Left lung (tissue), 14 donors: ENCODE measurements at places on chromosomes 12 and 14.

DNA sequence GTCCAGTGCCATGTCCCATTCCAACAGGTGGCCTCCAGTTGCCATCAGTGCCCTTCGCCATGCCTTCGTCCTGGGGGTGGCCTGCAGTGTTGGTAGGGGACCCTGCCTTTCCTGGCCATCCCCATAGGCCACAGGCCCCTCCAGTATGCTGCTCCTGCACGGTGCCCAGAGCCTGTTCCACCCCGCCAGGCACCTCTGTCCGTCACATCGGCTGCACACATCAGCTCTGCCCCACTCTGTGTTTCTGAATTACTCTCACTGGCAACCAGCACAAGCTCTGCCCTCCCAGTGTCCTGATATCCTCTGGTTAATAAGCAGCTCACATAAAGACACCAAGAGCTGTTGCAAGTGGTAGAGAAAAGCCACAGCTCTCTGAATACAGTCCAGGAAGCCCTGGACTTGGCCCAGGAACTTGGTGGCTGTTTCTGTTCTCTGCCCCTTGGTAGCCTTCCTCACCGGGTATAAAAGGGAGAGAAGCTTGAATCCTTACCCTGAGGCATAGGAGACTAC lies 31.3 kb upstream of the ATP2A2 start:
- H3K4me1 ChIP-seq: peaks cover 35% of the 10 kb centered on the region
- no peaks in the 10 kb centered on the region for H3K36me3 ChIP-seq
- no peak overlapping the region for H3K4me3 ChIP-seq

GRCh38 chr12:84117190-84117589 lies 795.4 kb downstream of the SLC6A15 start:
- no peak overlapping the region for H3K4me3 ChIP-seq
- no peaks in the 10 kb centered on the region for H3K4me1 ChIP-seq
- H3K27ac ChIP-seq: no peak overlapping the region
- H3K27me3 ChIP-seq: no peaks in the 10 kb centered on the region
- H3K36me3 ChIP-seq: no peaks in the 10 kb centered on the region

GRCh38 chr12:94614288-94614721 lies 36.1 kb downstream of the TMCC3 start:
- no peak overlapping the region for H3K27ac ChIP-seq
- peaks cover 12% of the 10 kb centered on the region for H3K4me1 ChIP-seq
- no peaks in the 10 kb centered on the region for H3K27me3 ChIP-seq
- no peak for DNase-seq
- H3K36me3 ChIP-seq: no peaks in the 10 kb centered on the region

DNA sequence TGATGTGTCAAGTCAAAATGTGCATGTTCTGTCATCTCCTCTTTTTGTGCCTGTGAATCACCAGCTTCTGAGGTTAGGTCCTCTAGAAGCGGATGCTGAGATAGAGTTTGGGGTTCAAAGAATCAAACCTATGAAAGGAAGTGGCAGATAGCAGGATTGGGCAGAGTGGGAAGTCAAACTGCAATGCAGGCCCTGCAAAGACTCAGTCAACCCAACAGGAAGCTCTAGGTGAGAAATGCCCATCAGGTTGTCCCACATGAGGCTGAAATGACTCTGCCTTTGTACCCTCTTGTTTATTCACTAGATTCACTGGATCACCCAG lies 4.5 kb upstream of the MIA2 start:
- DNase-seq: no peak
- no peaks in the 10 kb centered on the region for H3K36me3 ChIP-seq
- no peak overlapping the region for H3K4me3 ChIP-seq
- H3K27ac ChIP-seq: no peak overlapping the region

- H3K27ac ChIP-seq: no peak overlapping the region
- no peak overlapping the region for H3K4me3 ChIP-seq
- H3K4me1 ChIP-seq: no peaks in the 10 kb centered on the region
Measured at GRCh38 chr12:41946106-41946505, 198.6 kb downstream of the GXYLT1 start.
